Activated CD8-positive, alpha-beta memory T cell treated with anti-CD3 and anti-CD28 coated beads for 48 hours (primary cell): ENCODE measurements at places on chromosomes 3 and 15.

GRCh38 chr3:17489139-17489538, 253.3 kb downstream of the TBC1D5 start:
- no peak for DNase-seq

DNA sequence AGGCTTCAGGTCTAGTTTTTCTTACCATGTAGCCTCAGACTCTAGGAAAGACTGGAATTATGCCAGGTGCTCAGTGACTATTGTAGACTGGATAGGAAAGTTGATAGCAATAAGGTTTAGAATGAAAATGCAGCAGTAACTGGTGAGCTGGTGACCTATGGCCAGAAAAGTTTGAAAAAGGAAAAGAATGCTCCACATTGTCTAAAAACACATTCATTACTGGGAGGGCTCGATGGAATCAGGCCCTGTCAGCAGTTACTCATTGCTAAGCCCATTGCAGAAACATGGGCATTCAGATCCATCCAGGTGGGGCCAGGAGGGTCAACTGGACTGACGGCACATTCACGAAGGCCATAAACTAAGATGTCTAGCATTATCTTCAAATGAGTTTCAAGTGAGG, 8.7 kb upstream of the MBNL1 start:
- no peak for DNase-seq

DNA sequence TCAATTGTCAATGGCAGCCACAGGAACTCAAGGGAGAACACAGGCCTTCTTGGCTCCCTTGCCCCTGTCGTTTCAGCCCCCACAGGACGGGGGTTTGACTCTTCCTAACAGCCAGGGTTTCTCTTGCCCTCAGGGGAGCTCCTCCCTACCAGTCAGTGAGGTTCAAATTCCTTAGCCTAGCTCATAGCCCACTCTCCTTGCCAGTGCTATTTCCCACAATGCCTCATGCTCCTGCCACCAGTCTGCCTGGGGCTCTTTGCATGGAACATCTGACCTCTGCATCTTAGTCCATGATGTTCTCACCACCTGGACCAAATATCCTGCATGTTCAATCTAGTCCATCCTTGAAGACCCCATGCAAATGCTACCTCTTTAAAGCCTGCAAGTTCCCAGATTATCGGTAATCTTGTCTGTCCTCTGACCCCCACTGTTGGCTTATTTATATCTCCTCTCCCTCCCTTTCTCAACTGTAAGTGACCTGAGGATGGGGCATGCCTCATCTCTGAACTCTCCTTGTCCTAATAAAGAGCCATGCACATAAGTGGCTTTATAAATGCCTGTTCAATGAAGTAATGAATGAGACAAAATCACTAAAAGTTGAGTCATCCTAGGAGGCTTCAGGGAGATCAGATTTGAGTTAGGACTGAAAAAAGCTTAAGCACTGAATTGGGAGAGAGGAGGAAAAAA, 78.0 kb downstream of the MYO1E start:
- DNase-seq = no peak

DNA sequence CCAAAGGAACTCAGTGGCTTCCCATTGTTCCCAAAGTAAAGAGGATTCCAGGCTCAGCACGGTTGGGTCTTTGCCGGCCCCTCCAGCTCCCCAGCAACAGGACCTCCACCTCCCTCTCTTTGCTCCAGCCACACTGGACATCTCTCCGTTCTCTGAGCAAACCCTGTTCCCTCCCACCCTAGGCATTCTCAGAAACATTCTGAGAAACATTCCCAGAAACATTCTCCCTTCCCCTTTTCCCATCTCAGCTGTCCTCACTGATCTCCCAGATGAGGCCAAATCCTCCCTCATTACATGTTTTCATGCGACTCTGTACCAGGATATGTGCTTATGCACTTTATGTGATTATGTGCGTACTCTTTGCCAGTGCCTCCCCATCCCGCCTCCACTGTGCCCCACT, 14.1 kb downstream of the CCDC33 start:
- DNase-seq = no peak

DNA sequence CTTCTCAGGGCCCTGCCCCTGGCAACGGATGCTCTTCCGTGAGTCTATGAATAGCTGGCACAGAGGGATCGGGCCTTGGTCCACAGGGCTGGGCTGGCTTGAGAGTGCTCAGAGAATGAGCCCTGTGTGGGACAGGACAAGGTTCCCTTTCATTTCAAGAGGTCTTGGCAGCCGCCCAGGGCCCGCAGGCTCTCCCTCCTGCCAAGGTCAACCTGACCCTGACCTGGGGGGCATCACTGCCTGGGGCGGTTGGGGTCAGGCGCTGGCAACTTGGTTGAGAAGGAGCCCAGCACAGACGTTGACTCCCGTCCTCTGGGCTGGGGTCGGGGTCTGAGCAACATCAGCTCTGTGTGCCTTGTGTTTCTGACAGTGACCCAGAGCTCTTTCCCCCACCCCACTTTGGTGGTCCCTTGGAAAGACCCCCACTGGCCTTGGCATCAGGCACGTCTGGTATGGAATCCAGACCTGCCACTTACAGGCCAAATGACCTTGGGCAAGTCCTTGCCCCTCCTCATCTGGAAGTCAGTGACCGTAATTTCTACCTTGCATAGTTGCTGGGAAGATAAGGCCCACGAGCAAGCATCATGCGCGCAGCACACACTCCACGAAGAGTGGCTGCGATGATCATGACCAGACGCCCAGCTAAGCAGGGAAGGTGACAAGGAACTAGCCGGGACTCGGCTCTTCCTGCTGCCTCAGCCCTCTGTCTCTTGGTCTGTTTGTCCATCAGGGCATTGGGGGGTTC, 36.4 kb downstream of the EPHB3 start:
- DNase-seq = no peak

DNA sequence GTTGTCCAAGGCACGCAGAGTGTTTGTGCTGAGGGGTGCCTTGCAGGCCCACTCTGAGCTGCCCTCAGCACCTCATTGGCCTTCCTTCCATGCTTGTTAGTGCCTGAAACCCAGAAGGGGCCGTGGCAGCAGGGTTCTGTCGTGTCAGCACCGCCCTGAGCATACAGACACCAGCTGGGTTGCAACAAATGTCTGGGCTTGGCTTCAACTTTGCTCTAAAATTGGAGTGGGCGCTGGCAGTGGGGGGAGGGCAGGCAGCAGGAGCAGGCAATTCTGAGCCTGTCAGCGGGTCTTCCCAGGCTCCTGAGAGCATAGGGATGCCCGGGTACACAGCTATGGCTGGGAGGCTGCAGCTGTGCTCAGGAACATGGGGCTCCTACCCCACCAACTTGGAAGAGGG, 464.3 kb downstream of the EPHA3 start:
- no peak for DNase-seq

GRCh38 chr3:73582535-73582934, 42.2 kb downstream of the PDZRN3 start:
- DNase-seq = no peak

GRCh38 chr3:126527455-126528211, 3.7 kb downstream of the CHST13 start:
- DNase-seq = no peak
